ENCODE measurements at places on chromosomes 5 and 9.

DNA sequence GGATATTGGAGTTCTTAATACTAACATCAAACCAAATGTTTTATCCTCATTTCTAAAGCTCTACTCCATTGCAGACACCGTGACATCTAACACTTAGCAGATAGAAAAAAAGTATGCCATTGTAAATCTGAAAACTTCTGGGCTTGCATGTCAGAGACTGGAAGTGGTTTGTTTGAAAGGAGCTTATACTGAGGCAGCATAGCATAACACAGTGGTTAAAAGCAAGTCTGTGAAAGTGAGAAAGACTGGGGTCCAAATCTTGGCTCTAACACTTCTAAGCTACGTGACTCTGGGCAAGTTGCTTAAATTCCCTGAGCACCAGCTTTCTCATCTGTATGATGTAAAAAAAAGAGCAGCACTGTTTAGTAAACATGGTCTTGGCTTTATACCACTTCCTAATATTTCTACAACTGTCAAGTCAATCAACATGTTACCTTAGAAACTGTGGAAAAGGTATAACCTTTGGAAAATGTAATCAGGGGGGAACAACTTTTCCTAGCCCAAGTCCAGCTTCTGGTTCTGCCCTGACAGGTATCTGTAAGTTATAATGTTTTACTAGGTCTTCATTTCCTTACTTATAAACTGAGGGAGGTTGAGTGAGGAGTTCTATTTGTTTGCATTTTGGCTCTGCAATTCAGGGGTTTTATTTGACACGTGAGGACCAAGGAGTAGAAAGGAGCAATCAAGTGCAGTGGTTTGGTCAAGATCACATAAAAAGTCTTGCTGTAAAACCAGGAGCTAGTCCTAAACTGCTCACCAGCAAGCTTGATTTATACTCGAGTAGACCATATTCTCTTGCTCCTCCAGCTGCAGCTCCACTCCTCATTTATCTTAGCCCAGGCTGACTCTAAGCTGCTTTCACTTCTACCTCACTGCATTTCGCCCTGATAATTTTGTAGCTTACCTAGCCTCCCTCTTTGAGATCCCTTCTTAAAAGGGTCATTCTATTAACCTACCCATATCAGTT lies 541.0 kb downstream of the RAB3C start:
- DNase-seq: no peak

DNA sequence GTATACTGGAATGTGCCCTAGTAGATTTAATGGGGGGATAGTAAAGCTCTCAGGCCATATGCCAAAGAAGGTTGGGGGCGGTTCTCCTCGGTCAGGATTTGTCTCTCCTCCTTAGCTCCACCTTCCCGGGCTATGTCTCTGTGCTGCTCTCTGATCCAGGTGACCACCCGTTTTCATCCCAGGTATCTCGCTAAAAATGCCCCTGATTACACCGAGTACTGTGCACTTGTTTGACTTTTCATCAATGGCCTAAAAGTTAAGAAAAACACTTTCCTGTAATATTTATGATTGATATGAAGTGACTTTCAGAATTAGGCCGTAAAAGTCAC lies 724 bp downstream of the NDUFS6 start:
- no peak for DNase-seq

DNA sequence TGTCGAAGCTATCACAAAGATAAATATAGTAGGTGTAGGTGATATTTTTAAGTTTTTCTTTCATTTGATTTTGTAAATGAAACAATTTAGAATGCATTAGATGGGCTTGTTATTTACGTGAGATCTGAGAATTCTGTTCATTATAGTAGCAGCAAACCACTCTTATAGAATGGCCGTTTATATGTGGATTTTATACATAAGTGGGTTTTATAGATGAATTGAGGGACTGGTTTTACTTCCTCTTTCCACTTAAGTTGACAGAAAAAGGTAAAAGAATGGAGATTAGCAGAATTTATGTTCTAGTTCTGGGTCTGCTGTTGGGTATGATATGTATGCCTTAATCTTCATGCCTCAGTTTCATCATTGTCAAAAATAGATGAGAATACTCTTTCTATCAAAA lies 5.6 kb downstream of the RMI1 start:
- DNase-seq: no peak

GRCh38 chr5:37580106-37580505 lies 201.0 kb downstream of the WDR70 start:
- DNase-seq: no peak

GRCh38 chr9:110623462-110624025 lies 44.0 kb upstream of the SVEP1 start:
- DNase-seq: no peak
